ENCODE measurements at places on chromosomes 6 and 20. TPM values are rescaled to one million over a fixed set of nuclear protein-coding genes. Genes with fewer than 3 reads are reported as not detected.

MAPK14 gene
- total RNA-seq = 46.5 TPM

MTCH1 gene
- 149 TPM for total RNA-seq

DEFB132 gene
- not detected for total RNA-seq

TFAP2D gene
- total RNA-seq = not detected

MLN gene
- total RNA-seq = not detected

SLC18B1 gene
- total RNA-seq = 2.8 TPM

GUCA1A gene
- total RNA-seq = 0.13 TPM

IL17F gene
- total RNA-seq = not detected

PRKN gene
- total RNA-seq = 32.5 TPM

FBXO30 gene
- 9.0 TPM for total RNA-seq

TREM2 gene
- not detected for total RNA-seq

MCM8 gene
- total RNA-seq = 4.9 TPM

BTN1A1 gene
- not detected for total RNA-seq

FGD2 gene
- 6.6 TPM for total RNA-seq

LAMA4 gene
- total RNA-seq = 50.3 TPM

FNDC1 gene
- 0.51 TPM for total RNA-seq

MUC21 gene
- total RNA-seq = not detected

EBF4 gene
- total RNA-seq = 6.3 TPM

SPATS1 gene
- total RNA-seq = not detected

SLPI gene
- total RNA-seq = 187 TPM

FERMT1 gene
- 2.1 TPM for total RNA-seq

NMBR gene
- total RNA-seq = 0.67 TPM

MYB gene
- total RNA-seq = not detected

SLC23A2 gene
- 13.6 TPM for total RNA-seq

IL22RA2 gene
- not detected for total RNA-seq

MRPS26 gene
- 36.5 TPM for total RNA-seq

SIRPD gene
- not detected for total RNA-seq

MRAP2 gene
- 0.28 TPM for total RNA-seq

SPEF1 gene
- not detected for total RNA-seq

OR2H1 gene
- not detected for total RNA-seq

VIP gene
- not detected for total RNA-seq

MGME1 gene
- 9.4 TPM for total RNA-seq

OXT gene
- total RNA-seq = not detected

GRM1 gene
- total RNA-seq = 6.1 TPM

TPD52L1 gene
- 47.0 TPM for total RNA-seq

EFCAB8 gene
- not detected for total RNA-seq

ID4 gene
- 4.8 TPM for total RNA-seq

OOEP gene
- not detected for total RNA-seq

SCGN gene
- total RNA-seq = not detected
